ENCODE measurements at places on chromosomes 12 and 14.

DNA sequence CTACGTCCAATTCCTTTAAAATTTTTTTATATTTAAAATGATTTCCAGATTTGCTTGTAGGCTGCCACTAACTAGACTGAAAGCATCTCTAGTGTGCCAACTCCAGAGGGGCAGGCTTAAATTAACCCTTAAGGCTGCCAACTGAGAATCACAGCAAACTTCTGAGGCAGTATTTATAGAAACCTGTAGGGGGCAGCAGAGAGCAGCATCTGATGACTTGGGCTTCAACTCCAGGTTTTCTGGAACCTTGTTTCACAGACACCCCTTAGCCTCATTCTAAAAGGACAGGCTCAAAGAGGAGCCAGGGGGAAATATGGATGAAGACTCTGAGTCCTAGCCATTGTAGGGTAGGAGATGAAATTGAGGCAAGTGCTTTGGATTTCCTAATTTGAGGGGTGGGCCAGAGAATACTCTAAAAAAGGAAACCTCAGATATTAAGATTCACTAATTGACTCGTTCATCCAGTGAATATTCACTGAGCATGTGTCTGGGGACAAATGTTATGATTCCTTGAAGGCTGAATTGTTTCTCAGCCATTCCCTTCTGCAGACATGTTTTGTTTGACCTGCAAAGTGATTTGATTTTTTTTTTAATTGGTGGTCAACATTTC is 63.3 kb upstream of the HSPB8 start:
- no peak for DNase-seq

GRCh38 chr12:20364501-20364900 is 3.8 kb upstream of the PDE3A start:
- no peak for DNase-seq

DNA sequence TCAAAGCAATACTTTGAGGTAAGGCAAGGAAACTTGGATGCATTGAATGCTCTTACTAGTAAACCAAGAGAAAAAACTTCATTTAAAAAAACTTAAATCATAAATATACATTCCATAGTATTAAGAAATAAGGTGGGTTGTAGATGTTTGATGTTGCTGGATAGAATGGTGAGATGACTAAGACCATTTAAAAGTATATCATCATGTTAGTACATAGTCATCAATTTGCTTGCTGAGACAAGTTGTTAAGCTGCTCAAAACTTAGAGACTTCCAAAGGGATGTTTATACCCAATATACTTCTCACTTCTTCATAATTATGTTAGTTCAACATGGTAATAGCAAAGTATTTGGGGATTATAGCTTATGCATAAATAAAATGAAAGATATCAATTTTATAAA is 675.5 kb upstream of the MGAT4C start:
- no peak for DNase-seq

GRCh38 chr12:3752096-3752709 is 706 bp downstream of the CRACR2A start:
- peak; percentile 46 for DNase-seq

DNA sequence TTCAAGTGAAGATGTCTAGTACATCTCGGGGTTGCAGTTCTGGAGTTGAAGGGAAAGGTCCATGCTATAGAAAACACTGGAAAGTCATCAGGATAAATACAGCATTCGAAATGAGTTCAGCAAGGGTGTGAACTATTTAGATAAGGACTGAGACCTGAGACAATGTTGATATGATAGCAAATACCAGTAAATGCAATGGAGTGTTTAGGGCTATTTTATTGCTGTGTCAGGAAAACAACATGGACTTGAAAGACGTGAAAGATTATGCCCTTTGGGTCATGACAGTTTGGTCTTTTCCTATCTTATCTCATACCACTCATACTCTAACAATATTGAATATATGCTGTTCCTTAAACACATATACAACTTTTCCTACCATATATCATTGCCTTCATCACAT is 1776.2 kb upstream of the SEL1L start:
- DNase-seq, result no peak

GRCh38 chr14:100370003-100370402 is 46.9 kb downstream of the SLC25A47 start:
- DNase-seq, result no peak

DNA sequence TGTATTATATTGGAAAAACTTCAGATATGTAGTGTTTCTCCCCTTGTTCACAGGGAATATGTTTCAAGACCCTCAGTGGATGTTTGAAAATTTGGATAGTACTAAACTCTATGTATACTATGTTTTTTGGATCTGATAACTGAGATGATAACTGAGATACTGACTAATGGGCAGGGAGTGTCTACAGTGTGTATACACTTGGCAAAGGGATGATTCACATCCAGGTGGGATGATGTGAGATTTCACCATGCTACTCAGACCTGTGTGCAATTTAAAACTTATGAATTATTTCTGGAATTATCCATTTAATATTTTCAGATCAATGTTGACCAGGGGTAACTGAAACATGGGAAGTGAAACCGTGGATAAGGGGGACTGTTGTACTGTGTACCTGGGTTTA is 13.8 kb downstream of the RAD51B start:
- no peak for DNase-seq

DNA sequence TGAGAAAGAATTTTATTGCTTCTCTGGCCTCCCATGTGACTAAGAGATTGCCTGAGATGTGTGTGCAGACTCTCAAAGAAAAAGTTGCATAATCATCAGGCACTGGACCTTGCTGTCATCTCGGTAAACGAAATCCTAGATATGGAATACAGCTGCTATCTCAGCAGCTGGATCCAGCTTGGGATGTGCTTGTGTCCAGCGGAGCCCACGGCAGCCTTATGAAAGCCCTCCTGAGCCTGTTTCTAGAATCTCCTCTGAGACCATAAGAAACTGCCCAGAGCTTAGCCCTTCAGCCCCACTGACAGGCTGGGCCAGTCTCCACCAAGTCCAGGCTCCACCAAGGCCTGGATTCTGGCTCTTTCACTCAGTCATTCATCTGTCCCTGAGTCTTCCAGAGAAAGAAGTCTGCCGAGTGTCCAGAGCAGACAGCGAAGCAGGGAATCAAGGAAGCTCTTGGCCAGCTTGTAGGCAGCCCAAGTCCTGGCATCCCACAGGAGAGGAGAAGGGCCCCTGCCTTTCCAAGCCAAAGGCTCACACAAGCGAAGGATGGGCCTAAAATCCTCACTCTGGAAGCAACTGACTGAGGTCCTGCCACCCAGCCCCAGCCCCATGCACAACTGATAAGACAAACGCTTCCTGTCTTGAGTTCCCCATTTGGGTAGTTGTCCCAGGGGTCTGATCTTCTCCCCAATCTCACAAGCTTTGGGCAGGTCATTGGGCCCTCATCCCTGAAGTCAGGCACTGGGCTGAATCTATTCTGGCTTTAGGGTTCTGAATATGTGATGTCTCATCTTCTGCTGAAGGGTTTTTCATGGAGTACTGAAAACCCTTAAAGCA is 97.8 kb downstream of the SEC23A start:
- DNase-seq, result no peak

All from HS-27A (cell line).